ENCODE measurements at places on chromosomes 4 and X.
A peak's percentile ranks its signal among the peaks of the same experiment; 100 is the strongest.

DNA sequence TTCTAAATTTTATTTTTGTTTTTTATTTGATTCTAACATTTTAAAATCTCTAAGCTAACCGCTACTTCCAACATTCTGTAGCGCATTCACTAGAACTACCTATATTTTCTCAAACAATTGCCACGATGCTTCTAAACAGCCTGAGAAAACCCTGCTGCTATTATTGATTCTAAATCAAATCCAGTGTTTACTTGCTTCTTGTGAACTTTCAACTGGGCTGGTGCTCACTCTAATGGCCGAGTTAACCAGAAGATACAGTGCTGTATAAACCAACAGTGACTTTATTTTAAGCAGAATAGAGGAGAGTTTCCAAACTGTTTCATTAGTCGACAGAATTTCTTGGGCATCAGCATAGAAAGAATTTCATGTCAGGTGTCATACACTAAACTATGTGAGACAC lies 110.3 kb downstream of the DLG3 start:
- DNase-seq = no peak

DNA sequence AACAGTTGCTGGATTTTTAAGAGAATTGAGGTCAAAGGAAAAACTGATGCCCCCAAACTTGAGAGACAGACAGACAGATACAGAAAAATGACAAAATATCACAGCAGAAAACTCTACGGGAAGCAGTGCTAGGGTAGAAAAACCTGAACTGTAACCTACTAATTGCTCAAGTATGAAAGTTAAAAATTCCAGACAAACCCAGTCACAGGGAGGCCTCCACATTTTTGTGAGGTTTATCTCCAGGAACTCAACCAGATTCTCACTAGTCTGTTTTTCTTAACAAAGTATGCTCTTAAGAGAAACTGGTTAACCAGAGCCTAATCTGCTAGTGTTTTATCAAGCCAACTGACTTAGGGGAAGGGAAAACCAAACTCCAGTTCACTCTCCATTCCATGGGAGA lies 19.9 kb upstream of the PPP3CA start:
- no peak for DNase-seq

- DNase-seq = no peak
These were observed 69.4 kb downstream of the KCNIP4 start for GRCh38 chr4:21879187-21879586.

DNA sequence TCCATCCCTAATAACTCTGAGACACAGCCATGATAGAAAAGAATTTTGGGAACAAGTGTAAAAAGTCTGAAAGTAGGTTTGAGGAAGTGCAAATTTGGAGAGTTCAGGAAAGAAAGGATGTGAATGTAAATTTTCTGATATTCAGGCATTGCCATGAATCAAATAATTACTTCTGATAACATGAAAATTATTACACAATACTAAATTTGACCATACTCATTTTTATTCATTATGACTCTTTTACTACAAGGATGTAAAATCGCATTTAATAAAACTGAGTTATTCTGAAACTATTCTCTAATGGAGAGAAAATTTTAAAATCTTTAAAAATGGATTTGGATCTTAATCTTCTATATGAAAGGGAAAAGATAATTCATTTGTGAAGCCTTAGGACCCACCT lies 33.8 kb upstream of the NPY2R start:
- DNase-seq = no peak

DNA sequence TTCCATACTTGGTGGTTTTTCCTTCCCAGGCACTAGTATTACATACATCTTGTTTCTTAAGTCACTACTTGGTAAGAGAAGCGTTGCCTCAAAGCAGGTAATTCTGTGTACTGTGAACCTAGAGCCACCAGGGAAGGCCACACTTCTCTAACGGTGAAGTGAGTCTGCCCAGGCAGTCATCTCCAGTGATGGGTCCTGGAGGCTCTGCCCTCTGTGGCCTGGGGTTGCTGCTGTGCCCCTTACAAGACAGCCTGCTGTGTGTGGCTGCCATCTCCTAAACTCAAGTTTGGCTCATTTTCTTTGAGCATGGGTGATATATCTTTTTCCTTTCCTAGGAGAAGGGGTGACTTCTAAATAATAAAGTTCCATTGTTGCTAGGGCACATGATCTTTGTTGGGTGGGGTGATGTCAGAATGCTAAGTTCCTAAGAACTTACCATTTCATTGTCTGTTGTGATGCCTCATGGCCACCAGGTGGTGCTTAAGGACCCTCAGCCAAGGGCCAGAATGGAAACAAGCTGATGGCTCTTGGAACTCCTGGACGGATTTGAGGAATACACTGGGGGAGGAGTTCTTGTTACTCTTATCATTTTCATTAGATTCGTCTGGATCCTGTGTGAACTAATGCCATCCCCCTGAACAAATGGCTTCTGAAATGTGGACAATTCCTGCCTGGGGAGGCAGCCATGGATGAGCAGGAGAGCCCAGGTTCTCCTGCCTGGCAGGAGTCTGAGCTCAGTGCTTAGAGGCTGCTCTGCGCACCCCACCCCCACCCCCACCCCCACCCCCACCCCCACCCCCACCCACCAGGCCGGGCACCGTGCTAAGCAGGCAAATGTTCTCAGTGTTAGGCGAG lies 41.1 kb upstream of the WDR1 start:
- peak; percentile 69 for DNase-seq

GRCh38 chr4:6012200-6012599 lies 6.0 kb downstream of the C4orf50 start:
- no peak for DNase-seq

GRCh38 chr4:24876431-24876830 lies 36.4 kb downstream of the CCDC149 start:
- DNase-seq = no peak
